ENCODE measurements at places on chromosomes 2 and 18.

- no peak for DNase-seq
Measured at GRCh38 chr2:127573771-127574170, 38.3 kb downstream of the MYO7B start.

GRCh38 chr2:181289698-181290097 is 167.5 kb upstream of the ITGA4 start:
- no peak for DNase-seq

- DNase-seq: no peak
Measured at GRCh38 chr2:15941481-15941850, 1.1 kb downstream of the MYCN start.

DNA sequence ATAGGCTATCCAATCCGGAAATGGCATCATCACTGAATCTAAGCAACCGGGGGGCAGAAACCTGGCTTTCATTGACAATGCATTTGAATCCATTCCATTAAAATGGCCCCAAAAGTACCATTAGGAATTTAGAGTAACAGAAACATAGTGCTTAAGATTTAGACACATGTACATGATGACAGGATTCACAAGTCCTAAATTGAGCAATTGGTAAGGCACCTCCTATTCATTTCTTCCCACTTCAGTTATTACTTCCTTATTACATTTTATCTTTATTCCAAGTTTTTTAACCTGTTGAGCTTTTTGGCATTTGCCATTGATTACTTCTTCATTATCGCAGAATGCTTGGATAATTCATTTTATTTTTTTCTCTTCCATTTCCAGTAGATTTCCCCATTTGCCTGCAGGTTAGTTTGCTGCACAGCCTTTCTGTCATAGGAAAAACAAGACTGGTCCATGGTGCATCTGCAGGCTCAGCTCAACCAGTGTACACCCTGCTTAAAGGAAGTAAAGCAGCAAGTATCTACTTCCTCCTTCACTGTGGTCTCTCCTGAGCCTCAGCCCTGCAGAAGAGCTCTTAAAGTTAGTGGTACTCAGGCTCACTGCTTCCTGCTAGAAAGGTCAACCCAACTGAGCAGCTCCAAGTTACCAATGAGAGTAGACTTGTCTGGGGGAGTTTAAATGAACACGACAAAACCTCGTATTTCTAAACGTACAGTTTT is 89.2 kb downstream of the DOCK10 start:
- no peak for DNase-seq

GRCh38 chr2:220747736-220748135 is 824.4 kb downstream of the EPHA4 start:
- no peak for DNase-seq
